Calu3 (cell line): ENCODE measurements at places on chromosomes 13 and 19.
A peak's percentile ranks its signal among the peaks of the same experiment; 100 is the strongest.

DNA sequence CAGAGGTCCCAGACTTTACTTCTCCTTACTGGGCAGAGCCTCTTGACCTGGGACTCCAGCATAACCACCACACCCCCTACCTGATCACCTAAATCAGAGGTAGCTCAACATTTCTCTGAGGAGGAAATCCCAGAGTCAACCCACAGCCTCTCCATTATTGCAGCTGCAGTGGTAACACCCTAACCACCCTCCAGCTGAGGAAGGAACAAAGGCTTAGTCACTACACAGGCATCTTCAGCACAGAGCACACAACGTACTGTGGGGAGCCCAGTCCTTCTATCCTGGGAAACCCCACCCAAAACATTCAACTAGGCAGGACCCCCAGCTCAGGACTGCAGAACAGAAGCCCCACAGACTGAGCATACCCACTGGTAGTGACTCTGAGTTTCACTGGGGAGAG, 824.7 kb upstream of the SLITRK5 start:
- H3K27ac ChIP-seq, result no peak overlapping the region
- no peak overlapping the region for H3K4me3 ChIP-seq
- no peaks in the 10 kb centered on the region for H3K27me3 ChIP-seq
- no peak for DNase-seq
- no peaks in the 10 kb centered on the region for H3K4me1 ChIP-seq
- no peaks in the 10 kb centered on the region for H3K36me3 ChIP-seq

GRCh38 chr19:51250786-51251467, at the start of gene SIGLECL1:
Gene SIGLECL1 (plus strand): TSS chr19:51251080. CDS start chr19:51264073, 12,993 bp downstream.
- no peaks in the 10 kb centered on the region for H3K27me3 ChIP-seq
- H3K4me1 ChIP-seq, result peaks cover 28% of the 10 kb centered on the region
- H3K4me3 ChIP-seq, result no peak within 1 kb of the TSS
- peak within 1 kb of the TSS; percentile 66 for H3K27ac ChIP-seq
- DNase-seq, result no peak
- no peaks in the 10 kb centered on the region for H3K36me3 ChIP-seq

DNA sequence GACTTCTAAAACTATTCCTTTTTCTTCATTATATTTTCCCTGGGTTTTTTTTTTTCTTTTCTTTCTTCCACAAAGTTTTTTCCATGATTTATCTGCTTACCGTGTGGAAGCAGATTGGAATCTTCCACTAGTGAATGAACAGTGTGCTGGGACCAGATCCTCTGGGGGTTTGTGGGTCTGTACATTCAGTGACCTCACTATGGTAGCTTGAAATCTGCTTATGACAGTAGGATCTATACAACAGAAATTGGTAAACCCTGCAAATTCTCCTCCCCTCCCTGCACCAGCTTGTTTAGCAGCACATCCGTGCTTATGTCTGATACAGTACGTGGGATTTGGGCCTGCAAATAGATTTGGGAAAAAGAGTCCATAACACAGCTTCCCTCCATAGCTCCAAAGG, 26.0 kb upstream of the MAB21L1 start:
- no peaks in the 10 kb centered on the region for H3K27me3 ChIP-seq
- H3K27ac ChIP-seq, result no peak overlapping the region
- no peaks in the 10 kb centered on the region for H3K4me1 ChIP-seq
- no peaks in the 10 kb centered on the region for H3K36me3 ChIP-seq
- DNase-seq, result no peak

- peak; percentile 2 for DNase-seq
- H3K27ac ChIP-seq, result no peak overlapping the region
- peaks cover 18% of the 10 kb centered on the region for H3K36me3 ChIP-seq
- no peaks in the 10 kb centered on the region for H3K4me1 ChIP-seq
- peak overlapping the region; percentile 62 for H3K4me3 ChIP-seq
These were observed 1.9 kb downstream of the KCTD12 start for GRCh38 chr13:76884186-76884906.
